ENCODE measurements at places on chromosomes 7 and 10.
A peak's percentile ranks its signal among the peaks of the same experiment; 100 is the strongest.

DNA sequence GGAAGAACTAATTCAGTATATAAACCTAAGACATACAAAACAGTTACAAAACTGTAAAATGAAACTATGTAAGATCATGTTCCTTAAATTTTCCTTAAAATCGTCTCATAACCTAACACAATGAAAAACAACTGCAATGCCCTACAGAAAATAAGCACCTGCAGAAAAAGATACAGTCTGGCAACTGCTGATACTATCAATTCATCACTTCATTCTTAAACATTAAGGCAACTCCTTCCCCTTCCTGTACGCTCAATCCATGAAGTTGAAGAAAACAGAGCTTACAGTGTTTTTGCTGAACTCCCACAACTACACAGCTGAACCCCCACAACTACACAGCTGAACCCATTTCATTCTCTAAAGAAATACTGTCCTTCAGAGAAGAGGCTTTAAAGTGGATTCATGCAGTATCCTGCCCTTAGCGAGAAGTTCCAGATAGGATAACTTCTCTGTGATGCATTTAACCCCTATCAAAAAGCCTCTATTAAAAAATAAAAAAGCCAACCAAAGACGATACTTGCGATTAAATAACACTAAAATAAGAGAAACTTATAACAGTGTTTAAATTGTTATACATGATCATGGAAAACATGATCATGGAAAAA is 50.0 kb downstream of the JMJD1C start:
- DNase-seq = no peak

DNA sequence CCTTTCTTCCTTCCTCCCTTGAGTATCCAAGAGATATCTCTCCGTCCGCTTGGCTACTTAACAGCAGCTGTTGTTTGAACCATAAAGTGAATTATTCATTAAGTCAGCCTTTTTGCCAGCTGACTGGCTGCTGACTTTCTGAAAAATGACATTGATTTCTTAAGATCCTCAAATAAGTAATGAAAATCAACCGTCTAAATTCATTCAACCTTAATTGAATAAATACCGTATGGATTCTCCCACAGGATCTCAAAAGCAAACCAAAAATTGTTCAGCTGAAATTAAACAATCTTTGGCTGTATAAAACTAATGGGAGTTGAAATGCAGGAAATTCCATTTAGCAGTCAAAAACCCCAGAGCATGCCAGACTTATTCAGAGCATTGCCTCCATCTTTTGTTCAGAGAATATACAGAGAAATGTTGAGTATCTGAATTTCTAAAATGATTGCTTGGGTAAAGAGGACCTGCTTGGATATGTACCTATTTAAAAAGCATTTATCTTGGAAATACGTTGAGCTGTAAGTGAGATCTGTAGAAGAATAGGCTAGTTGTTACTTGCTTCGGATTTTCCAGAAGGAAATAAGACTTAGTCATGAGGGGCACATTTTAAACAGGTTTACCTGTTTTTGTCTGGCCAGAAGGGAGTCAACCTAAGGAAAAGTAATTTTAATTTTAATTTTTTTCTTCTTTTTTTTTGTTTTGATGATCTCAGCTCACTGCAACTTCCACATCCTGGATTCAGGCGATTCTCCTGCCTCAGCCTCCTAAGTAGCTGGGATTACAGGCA is 136.2 kb downstream of the PLXDC2 start:
- no peak for DNase-seq

DNA sequence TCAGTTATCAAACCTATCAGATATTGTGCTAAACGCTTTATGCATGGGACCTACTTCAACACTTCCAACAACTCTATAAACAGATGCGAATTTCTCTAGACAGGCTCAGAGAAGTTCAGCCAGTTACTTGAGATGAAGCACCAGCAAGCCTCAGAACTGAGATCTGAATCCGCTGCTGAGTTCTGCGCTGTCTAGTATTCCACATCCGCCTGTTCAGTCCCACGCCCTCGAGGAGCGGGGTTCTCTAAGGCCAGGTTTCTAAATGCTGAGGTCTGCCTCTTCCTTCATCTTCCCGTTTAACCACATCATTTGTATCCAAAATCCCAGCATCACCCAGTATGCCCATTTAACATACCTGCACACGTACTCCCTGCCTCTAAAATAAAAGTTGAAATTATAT is 297.8 kb upstream of the ZNF32 start:
- DNase-seq = no peak

GRCh38 chr10:102643336-102644065 is 778 bp upstream of the TRIM8 start:
- DNase-seq = peak; percentile 71

- no peak for DNase-seq
Observed at GRCh38 chr7:144534655-144535395, 131.3 kb upstream of the NOBOX start.

DNA sequence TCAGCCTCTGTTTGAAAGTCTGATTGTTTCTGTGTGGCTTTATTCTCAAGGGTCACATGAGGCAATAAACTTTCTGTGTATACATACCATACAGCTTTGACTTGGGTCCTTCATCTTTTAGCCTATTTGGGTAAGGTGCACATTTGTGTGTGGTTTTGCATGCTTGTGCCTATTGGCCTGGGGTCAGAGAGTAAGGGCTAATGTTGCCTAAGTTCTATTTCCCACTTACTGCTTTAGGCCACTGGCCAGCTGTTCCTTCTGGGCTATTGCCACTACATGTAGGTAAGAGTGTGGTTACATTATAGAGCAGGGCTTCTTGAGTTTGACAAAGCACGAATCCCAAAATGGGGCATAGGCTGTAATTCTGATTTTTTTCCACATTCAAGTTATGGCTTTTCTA is 21.8 kb downstream of the BBIP1 start:
- DNase-seq = no peak

DNA sequence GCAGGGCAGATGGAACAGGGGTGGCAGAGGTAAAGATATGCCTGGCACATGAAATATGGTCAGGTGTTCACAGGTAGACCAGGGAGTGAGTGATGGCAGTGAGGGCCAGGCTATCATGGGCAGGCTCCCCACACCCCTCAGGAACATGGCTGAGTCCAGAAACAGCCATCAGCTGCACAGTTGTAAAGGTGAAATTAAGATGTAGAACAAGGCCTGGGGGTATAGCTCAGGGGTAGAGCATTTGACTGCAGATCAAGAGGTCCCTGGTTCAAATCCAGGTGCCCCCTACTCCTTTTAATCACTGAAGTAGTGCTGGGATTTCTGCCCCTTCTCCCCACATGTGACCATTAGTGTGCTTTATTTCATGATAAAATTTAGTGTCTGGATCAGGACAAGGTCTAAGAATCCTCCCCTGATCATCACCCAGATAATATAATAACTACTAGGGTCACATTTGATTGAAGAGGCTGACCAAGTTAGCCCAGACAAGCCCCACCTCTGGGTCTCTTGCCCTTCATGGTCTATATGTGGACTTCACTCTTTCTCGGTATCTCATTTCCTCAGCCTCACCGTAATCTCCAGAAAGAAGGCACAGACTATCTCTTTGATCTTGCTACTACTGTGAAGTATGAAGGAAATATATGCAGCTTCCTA is 69.0 kb downstream of the ZNF783 start:
- peak; percentile 21 for DNase-seq

DNA sequence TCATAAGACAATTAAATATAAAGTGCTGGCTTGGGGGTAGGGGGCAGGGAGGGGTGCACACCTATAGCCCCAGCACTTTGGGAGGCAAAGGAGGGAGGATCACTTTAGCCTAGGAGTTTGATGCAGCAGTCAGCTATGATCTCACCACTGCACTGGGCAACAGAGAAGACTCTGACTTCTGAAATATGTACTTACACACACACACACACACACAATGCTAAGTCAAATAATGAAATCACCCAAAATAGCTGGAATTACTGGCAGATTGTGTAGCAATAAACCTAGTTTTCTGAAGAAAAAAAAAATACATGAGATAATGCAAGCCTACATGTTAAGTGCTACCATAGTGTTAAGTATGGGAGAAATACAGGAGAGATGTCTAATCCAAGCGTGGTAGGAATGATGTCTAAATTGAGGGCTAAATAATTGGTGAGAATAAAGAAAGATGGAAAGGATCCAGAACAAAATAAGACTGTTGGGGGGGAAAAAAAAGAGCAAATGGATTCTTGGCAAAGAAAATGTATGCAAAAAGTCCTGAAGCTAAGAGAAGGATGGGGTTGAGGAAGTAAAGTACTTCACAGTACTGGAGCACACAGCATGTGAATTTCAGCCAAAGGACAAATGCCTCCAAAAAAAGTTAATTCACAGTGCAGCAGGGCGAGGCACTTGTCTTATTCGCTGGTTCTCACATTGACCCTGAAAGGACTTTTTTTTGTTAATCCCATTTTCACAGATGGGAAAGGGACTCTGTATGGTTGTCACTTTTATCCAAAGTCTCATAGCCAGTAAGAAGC is 73.9 kb downstream of the IGF2BP3 start:
- no peak for DNase-seq

GRCh38 chr7:132280335-132280734 is 295.9 kb downstream of the PLXNA4 start:
- DNase-seq = no peak

- no peak for DNase-seq
Observed at GRCh38 chr7:74371381-74372341, 82.0 kb upstream of the GTF2IRD1 start.

GRCh38 chr7:27491534-27491933 is 171.1 kb downstream of the HIBADH start:
- no peak for DNase-seq

DNA sequence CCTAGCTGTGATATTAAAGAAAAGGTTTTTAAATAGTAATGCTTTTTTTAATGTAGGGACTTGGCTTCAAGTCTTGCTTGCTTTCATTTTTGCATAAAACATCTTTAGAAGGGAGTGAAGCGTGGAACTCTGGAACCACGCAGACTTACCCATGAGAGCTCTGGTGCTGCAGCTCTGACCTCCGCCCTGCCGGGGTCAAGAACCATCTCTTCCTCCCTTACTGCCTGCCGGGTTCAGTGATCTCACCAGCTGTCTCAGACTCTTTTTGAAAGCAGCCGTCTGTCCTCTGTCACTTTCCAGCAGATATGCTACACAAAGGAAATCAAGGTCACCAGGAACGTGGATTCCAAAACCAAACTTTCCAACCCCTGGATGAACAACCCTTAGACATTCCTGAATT is 353.8 kb downstream of the GPR37 start:
- no peak for DNase-seq

- DNase-seq = no peak
Observed at GRCh38 chr10:107656932-107657331, 492.4 kb upstream of the SORCS1 start.

- no peak for DNase-seq
Observed at GRCh38 chr10:104501864-104502579, 139.1 kb upstream of the SORCS3 start.

DNA sequence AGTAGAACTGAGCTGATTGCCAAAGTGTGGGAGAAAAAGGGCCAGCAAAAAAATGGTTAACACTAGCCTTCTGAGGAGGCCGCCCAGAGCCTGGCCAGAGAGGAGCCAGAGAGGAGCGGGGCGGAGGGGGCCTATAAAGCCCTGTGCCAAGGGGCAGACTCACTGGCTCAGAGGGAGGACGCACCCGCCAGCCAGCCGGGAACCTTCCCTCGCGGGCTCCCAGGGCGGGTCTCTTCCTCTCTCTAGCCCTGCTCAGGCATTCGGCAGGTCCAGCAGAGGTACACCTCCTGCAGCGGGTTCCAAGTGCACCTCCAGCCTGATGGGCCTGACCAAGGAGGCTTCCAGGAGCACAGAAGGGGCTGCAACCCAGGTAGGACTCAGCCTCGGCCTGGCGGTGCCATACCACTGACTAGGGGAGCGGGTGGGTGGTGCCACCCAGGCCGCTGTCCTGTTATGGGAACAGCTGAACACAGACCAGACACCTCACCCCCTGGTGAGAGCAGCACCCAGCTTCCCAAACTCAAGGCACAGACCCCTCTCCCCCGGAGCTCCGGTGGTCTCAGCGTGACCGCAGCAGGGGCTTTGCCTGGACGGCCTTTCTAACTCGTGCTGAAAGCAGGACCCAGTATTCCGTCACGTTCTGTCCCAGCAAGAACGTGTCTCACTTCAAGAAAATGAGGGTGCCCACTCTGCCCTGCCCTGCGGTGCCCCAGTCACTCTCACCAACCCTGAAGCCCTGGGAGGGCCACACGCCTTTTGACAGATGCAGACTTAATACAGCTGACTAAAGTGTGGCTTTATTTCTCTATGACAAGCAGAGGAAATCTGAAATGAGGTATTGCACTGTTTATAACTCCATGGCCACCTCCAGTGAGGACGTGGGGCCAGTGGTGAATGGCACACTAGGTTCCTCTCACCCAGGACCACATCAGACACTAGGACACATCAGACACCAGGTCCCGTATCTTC is at the start of gene GPER1:
GPER1 (plus strand) TSS at position 162 of the 969 bp plus-strand sequence. CDS start 3,616 bp downstream, outside the sequence.
- DNase-seq = no peak

- DNase-seq = no peak
Observed at GRCh38 chr10:88919041-88919440, 33.5 kb downstream of the ACTA2 start.

DNA sequence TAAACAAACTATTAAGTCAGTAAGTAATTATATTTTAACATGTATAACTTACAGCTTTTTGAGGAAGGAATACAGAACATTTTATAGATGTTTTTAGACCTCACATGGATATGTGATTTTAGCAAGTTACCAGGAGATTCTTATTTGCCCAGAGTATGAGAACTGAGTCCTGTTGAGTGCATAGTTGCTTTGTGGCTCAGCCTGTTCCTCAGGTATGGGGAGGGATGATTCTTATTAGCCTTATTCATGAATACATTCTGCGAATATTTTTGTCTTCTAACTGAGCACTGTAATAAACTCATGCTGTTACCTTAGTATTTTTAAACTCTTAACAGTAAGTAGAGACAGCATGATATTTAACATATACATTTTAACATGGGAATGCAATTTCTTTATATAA is 17.9 kb downstream of the BTAF1 start:
- no peak for DNase-seq

- no peak for DNase-seq
Observed at GRCh38 chr7:44838751-44839150, 9.1 kb downstream of the H2AZ2 start.

- no peak for DNase-seq
Observed at GRCh38 chr7:116899308-116899707, 36.9 kb downstream of the CAPZA2 start.

DNA sequence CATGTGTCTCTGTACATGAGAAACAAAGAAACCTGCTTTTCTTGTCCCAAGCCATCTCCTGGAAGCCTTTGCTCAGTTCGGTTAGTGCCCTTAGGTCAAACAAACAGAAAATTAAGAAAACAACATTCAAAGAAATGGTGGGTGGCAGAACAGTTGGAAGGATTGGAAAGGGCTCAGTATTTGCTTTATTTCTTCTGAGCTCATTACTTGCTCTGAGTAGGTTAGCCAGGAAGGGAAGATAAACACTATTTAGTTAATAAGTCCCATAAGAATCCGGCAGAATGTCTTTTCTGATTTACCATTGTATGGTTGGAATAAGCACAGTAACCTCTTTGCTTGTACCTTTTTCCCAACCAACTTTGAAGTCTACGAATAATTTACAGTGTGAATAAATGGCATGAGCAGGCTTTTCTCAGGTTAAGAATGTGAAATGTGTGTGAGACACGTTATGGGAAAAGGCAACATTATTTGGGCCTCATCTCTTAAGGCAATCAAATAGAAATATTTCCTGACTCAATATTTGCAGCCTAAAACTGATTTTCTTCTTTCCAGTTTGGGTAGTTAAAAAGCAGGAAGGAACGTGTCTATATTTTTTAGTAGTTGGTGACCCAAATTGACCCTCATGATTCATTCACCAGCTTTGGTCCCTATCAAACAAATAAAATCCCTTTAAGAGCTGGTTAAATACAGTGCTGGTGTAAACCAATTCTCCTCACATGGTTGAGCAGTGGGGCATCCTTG is 158.5 kb downstream of the DKK1 start:
- DNase-seq = no peak

GRCh38 chr10:122021379-122021778 is 32.4 kb downstream of the TACC2 start:
- DNase-seq = no peak
